Type B pancreatic cell (in vitro differentiated cells): ENCODE measurements at places on chromosomes 7 and 10. TPM values are rescaled to one million over a fixed set of nuclear protein-coding genes. Genes with fewer than 3 reads are reported as not detected.

The FAM25A gene
- total RNA-seq: not detected in 2 replicates

The PON1 gene
- total RNA-seq: 0.99 and 3.0 TPM in 2 replicates

The PRF1 gene
- not detected in 2 replicates for total RNA-seq

The NACAD gene
- total RNA-seq: 7.3 and 12.5 TPM in 2 replicates

The OR9A2 gene
- not detected in 2 replicates for total RNA-seq

The LRRC17 gene
- total RNA-seq: 1.5 and 68.3 TPM in 2 replicates

DNA sequence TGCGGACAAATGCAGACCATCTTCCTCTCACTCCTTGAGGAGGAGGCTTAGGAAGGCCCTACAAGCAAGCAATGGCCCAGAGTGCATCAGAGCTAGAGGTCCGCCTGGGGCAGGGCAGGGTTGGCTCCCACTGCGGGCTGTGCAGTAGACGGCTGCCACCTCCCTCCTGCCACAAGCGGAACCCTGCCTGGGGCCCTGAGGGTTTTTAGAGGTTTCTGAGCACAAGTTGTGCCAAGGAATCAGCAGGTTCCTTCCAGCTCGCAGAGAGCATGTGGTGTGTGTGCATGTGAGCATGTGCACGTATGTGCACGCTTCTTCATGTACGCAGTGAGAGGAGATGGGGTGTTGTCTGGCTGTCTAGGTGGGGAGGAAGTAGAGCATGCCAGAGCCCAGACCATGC, 25.9 kb upstream of the SMARCD3 start:
- H3K27ac ChIP-seq: no peak overlapping the region
- peaks cover 14% of the 10 kb centered on the region for H3K4me1 ChIP-seq
- H3K4me3 ChIP-seq: peak overlapping the region; percentile 65
- DNase-seq: no peak
- H3K36me3 ChIP-seq: no peaks in the 10 kb centered on the region
- peaks cover 25% of the 10 kb centered on the region for H3K27me3 ChIP-seq

GRCh38 chr7:119270644-119271043, 1002.3 kb upstream of the KCND2 start:
- DNase-seq: no peak
- peaks cover 6% of the 10 kb centered on the region for H3K4me1 ChIP-seq
- H3K4me3 ChIP-seq: peak overlapping the region; percentile 18
- H3K27ac ChIP-seq: peak overlapping the region; percentile 88
- no peaks in the 10 kb centered on the region for H3K36me3 ChIP-seq

- no peaks in the 10 kb centered on the region for H3K27me3 ChIP-seq
- no peak for DNase-seq
- no peaks in the 10 kb centered on the region for H3K4me1 ChIP-seq
- H3K27ac ChIP-seq: no peak overlapping the region
Measured at GRCh38 chr7:71705901-71706596, 574.1 kb downstream of the GALNT17 start.

GRCh38 chr10:86944471-86944870, 12.9 kb downstream of the MMRN2 start:
- H3K36me3 ChIP-seq: no peaks in the 10 kb centered on the region

- DNase-seq: peak; percentile 42
- no peak overlapping the region for H3K27ac ChIP-seq
- H3K4me3 ChIP-seq: no peak overlapping the region
- H3K4me1 ChIP-seq: no peaks in the 10 kb centered on the region
Measured at GRCh38 chr10:125166658-125167057, 6.3 kb upstream of the CTBP2 start.

DNA sequence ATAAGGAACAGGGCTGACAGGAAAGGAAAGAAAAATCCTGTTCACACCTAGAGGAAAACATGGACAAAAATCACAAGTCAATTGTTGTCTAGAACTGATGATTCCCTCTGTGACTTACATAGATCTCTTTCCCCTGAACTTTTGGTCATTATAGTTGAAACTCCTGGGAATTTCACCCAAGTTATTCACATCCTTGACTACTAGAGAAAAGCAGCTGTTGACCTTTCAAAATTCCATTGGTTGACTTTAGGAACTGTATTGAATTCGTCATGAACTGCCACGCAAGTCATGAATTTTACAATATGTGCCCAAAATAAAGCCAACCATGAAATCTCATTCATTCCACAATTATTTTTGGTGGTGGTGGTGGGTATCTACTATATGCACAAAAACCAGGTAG, 104.3 kb downstream of the UBE2H start:
- no peak overlapping the region for H3K4me3 ChIP-seq
- DNase-seq: no peak
- H3K36me3 ChIP-seq: peaks cover 29% of the 10 kb centered on the region
- H3K27ac ChIP-seq: no peak overlapping the region

GRCh38 chr10:104735036-104735756, 94.1 kb downstream of the SORCS3 start:
- H3K36me3 ChIP-seq: no peaks in the 10 kb centered on the region
- no peak for DNase-seq
- H3K27me3 ChIP-seq: peaks cover 52% of the 10 kb centered on the region
- peak overlapping the region; percentile 51 for H3K4me3 ChIP-seq
- peak overlapping the region; percentile 5 for H3K27ac ChIP-seq

- DNase-seq: no peak
- H3K36me3 ChIP-seq: peaks cover 10% of the 10 kb centered on the region
- peaks cover 4% of the 10 kb centered on the region for H3K4me1 ChIP-seq
- peak overlapping the region; percentile 50 for H3K27ac ChIP-seq
Measured at GRCh38 chr7:100044718-100045117, 4.9 kb upstream of the ZSCAN21 start.
